ENCODE measurements at places on chromosomes 1 and 21.

GRCh38 chr1:72954943-72955342, 672.6 kb upstream of the NEGR1 start:
- no peak for DNase-seq

- no peak for DNase-seq
Measured at GRCh38 chr1:151273924-151274466, 8.1 kb upstream of the ZNF687 start.

DNA sequence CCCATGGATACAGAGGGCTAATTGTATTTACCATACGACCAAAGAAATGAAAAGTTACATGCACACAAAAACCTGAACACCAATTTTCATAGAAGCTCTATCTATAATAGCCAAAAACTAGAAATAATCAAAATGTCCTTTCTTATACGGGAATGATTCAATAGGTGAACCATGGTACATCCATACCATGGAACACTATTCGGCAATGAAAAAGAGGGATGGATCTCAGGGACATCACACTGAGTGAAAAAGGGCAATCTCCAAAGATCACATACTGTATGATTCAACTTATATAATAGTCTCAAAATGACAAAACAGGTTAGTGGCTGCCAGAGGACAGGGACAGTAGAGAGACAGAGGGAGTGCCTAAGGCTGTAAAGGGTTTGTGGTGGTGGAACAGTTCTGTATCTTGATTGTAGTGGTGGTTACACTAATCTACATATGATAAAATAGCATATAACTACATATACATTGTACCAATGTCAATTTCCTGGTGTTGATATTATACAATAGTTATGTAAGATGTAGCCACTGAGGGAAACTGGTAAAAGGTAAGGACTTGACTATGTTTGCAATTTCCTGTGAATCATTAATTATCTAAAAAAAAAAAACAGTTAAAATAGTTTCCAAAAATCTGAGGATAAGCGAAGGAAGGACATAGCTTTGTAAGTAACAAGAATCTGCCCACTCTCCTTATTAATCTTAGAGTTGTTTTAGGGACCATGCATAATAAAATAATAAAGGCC, 3.7 kb downstream of the RSBN1 start:
- no peak for DNase-seq

GRCh38 chr1:15056515-15057285, 96.8 kb upstream of the TMEM51 start:
- no peak for DNase-seq

DNA sequence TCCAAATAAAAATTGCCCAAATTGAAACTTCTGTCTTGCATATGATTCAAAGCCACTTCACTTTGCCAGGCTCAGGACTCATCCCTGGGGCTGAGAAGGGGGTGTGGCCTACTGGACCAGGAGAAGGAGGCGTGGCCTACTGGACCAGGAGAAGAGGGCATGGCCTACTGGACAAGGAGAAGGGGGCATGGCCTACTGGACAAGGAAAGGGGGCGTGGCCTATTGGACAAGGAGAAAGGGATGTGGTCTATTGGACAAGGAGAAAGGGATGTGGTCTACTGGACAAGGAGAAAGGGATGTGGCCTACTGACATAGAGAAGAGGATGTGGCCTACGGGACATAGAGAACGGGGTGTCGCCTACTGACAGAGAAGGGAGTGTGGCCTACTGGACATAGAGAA, 405.3 kb downstream of the RRAGC start:
- no peak for DNase-seq

- DNase-seq, result no peak
Measured at GRCh38 chr21:44372616-44373015, 19.2 kb downstream of the TRPM2 start.

- DNase-seq, result no peak
Measured at GRCh38 chr21:45994759-45995685, 13.5 kb downstream of the COL6A1 start.

- no peak for DNase-seq
Measured at GRCh38 chr1:153841463-153841994, 66.3 kb downstream of the SLC27A3 start.

DNA sequence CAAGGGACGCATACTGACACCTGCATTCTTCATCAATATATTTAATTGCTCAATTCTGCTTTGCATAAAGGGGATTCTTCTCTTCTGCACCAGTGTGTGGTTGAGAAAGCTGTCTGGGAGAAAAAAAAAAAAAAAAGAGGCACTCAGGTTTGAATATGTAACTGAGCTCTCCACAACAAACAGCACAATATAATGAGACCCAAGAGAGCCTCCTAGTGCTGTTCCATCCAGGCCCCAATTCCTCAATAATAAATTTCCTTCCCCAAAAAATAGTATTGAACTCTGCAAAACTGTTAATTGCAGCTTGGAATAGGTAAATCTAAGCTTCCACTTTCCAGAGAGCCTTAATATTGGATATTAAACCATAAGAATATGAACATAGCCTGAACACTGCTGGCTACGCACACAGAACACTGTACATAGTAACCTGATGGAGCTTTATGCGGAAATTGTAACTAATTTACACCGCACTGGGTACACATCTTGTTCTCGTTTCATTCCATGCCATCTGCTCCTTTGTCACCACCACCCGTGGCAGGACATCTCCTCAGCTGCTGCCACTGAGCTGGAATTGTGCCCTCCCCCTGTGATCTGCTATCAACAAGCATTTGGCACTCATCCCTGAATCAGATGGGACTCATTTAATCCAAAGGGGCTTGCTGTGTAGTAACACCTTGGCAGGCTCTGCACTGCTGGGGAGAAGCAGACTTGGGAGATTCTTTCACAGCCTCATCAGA, 272.0 kb downstream of the HHIPL2 start:
- DNase-seq, result no peak

DNA sequence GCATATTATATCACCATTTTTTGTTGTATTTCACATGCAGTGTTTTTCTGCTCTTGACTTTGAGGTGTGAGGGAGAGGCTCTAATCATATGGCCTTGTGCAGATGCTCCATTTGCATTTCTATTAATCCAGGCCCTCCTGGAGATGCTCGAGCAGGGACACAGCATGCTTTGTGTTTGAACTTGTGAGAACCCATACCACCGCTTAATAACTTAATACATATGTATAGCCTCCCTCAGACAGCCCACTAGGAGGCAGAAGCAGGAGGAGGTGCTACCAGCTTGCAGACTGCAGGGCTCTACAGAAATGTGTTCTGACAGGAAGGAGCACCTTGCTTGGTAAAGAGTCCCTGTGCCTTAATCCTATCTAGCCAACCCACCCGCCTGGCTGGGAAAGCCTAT, 155.2 kb downstream of the BARHL2 start:
- DNase-seq, result no peak

GRCh38 chr1:220241072-220241663, 31.1 kb downstream of the RAB3GAP2 start:
- DNase-seq, result no peak

DNA sequence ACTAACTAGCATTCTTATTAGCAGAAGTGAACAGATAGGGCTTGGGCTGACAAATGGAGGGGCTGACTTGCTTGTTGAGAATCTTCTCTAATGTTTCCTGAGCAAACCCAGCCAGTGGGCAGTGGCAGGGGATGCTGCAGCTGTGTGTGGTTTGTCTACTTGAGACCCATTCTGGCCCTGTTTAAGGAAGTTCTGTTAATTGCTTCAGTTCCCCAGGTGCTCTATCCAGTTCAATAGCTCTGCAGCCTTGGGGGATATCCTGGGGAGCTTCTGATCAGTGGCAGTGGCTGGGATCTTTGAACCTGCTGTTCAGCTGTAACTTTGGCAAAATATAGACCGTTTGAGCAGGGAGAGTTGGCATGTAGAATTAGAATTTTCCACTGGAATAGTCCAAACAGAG, 137.4 kb downstream of the ZNF326 start:
- no peak for DNase-seq

GRCh38 chr1:3679098-3679555, 26.8 kb downstream of the TP73 start:
- no peak for DNase-seq

GRCh38 chr21:36424592-36424991, 39.4 kb downstream of the CHAF1B start:
- DNase-seq, result no peak

- peak; percentile 35 for DNase-seq
Measured at GRCh38 chr1:111366256-111366655, 61.3 kb downstream of the OVGP1 start.

GRCh38 chr1:12197483-12197880, 30.7 kb downstream of the TNFRSF1B start:
- no peak for DNase-seq

- no peak for DNase-seq
Measured at GRCh38 chr1:29772584-29773100, 536.3 kb downstream of the PTPRU start.

GRCh38 chr21:34639250-34639649, 24.3 kb upstream of the RCAN1 start:
- DNase-seq, result no peak

DNA sequence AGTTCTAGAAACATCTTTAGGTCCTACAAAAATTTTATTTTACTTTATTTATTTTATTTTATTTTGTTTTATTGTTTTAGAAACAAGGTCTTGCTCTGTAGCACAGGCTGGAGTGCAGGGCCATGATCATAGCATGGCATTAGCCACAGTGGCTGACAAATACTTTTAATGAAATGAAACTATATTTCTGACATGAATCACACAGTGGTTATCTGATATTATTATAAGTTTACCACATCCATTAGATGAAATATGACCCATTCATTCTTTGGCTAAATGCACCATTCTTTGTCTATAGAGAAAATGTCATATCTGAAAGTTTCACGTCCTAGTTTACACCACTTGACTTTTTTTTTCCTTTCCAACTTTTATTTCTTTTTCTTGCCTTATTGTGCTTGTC, 613.4 kb upstream of the ADAMTS5 start:
- DNase-seq, result no peak

- no peak for DNase-seq
Measured at GRCh38 chr1:78224246-78224785, 178.6 kb downstream of the GIPC2 start.

DNA sequence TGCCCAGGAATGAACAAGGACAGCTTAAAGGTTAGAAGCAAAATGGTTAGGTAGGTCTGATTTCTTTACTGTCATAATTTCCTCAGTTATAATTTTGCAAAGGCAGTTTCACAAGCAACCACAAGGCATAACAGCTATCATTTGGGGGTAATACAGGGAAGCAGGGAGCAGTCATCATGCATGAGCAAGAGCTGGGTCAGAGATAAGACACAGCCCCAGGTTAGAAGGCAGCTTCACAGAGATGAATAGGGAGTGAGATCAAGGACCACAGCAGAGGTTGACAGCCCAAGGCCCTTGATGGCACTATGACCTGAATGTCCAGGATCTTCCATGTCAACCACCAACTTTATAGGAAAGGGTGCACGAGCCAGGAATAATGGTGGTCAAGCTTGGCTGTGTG, 9.0 kb upstream of the CSRP1 start:
- no peak for DNase-seq

DNA sequence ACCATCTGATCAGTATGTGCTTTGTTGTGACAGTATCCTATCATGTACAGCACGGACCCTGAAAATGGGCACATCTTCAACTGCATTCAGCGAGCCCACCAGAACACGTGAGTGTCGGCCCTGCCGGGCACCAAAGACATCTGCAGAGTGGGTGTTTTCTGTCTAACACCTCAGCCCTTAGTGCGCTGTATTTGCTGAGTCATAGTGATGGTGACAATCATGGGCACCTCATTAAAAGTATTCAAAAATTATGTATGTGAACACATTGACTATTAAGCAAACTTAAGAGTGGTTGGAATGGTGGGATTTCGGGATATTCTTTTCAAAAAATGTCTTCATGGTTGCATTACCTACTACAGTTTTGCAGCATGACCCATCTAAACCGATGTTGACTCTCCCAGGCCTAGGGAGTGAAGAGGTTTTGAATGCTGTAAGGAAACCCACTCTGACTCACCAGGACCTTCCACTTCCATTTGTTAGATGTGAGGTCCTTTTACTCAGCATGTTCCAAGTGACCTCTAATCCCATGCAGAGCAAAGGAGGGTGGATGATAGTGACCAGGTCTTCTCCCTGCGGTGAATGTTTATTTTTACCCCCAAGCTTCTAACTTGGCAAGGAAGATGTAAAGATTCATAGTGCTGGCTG, 20.1 kb downstream of the MGST3 start:
- DNase-seq, result no peak

GRCh38 chr1:25467193-25467592, 36.5 kb downstream of the MACO1 start:
- no peak for DNase-seq

DNA sequence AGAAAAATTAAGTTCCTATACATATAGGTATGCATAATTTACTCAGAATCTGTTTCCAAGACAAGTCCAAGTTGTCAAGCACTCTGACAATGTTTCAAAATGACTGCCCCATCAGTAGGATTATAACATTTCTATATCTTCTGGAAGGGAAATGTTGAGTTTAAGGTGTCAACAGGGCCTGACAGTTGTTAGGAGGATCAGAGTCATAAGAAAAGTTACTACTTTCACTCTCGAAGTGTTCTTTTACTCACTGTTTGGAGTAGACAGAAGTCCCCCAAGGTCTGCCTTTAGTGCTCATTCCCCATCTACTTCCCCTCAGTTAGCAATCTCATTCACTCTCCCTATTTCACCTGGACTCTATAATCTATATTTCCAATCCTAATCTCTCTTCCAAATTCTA, 20.6 kb upstream of the MAGI3 start:
- no peak for DNase-seq

DNA sequence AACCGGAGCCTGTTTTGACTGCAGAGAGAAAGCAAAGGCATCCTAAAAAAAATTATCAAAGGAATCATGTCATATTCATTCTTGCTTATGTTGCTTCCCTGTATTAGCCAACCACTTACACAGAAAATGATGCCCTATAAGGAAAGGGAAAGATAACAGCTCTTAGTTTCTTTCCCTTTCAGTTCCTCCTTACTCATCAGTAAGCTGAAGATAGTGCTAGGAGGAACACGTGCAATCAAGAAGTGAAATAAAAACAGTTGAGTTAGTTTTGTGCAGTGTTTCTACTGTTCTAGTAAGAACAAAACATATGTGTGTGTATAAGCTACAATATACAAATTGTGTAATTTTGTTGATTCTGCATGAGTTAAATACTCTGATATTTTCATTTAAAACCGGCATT, 45.3 kb upstream of the MTF2 start:
- no peak for DNase-seq
